ENCODE measurements at places on chromosomes 7 and 10.

- DNase-seq, result no peak
Observed at GRCh38 chr7:66326501-66327215, 121.5 kb downstream of the TPST1 start.

DNA sequence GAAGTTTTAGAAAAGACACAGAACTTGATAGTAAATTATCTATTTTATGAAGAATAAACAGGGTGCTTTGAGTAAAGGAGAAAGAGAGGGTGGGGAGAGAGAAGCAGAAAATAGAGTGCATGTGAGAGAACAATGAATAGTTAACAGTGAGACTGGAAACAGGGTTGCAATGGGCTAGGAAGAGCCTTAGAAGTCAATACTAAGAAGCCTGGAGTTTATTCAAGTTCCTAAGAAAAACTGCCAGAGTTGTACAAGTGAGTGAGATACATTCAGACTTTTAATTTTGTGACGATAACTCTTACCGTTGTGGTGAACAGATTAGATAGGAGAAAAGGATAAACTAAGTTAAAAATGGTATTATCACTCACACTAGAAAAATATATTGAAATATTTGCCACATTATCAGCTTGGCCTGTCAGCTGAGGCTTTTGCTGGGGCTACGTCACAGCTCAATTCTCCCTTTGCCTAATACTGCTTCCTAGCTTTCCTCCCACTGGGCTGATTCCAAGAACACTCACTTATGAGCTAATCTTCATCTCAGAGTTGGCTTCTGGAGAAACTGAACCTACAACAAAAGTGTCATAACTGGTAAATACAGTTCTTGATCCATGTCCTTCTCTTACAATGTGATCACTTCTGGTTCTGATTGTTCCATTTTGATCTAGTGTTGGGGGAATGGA is 92.7 kb downstream of the SEMA3D start:
- no peak for DNase-seq

- peak; percentile 35 for DNase-seq
Observed at GRCh38 chr7:149126662-149127266, 640 bp upstream of the ZNF425 start.

GRCh38 chr7:8131694-8132605 is 130.0 kb downstream of the ICA1 start:
- no peak for DNase-seq

DNA sequence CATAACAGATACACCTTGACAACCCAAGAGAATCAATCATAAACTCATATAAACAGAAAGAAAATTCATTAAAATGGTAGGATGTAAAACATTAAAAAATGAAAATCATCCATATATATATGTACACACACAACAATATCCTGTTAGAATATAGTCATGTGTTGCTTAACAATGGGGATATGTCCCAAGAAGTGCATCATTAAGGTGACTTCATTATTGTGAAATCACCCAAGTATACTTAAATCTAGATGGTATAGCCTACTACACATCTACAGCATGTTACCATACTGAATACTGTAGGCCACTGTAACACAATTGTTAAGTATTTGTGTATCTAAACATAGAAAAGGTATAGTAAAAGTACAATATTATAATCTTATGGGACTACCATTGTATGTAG is 115.8 kb upstream of the TMEM168 start:
- no peak for DNase-seq

- DNase-seq, result no peak
Observed at GRCh38 chr10:13306103-13306502, 6.2 kb upstream of the PHYH start.

DNA sequence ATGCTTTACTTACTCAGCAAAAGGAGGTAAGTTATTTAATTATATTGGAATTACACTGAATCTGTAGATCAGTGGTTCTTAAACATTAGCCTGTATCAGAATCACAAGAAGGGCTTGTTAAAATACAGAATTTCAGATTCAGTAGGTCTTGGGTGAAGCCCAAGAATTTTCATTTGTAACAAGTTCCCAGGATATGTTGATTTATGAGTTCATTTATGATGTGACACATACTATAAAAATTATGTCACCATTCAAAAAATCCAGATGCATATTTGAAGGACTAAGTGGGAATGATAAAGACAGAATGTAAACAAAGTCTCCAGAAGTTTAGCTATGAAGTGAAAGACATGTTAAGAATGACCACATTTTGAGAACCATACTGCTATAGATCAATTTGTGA is 52.3 kb downstream of the HECTD2 start:
- DNase-seq, result no peak

- DNase-seq, result peak; percentile 14
Observed at GRCh38 chr10:79502561-79503309, 9.6 kb upstream of the EIF5AL1 start.

GRCh38 chr7:100471021-100471420 is 7.0 kb upstream of the SPACDR start:
- no peak for DNase-seq

GRCh38 chr7:115340828-115341227 is 418.9 kb downstream of the MDFIC start:
- peak; percentile 82 for DNase-seq

DNA sequence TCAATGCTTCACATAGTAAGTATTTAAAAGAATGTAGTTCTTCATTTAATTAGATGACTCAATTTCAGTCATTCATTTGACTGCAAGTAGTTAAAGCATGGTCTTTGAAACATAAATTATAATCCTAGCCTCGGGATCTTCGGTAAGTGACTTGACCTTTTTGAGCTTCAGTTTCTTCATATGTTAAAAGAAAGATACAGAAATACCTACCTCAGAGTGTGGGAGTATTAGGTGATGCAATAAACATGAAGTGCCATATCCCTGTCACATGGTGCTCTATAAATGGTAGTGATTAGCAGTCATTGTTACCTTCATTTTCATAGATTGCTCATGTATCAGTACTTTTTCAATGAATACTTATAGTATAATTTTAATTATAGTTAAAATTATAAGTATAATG is 31.2 kb upstream of the UMAD1 start:
- DNase-seq, result no peak
